Caki2 (cell line): ENCODE measurements at places on chromosomes 3 and 15.
A peak's percentile ranks its signal among the peaks of the same experiment; 100 is the strongest.

GRCh38 chr15:68642491-68642845, 63.7 kb downstream of the CORO2B start:
- no peak for DNase-seq

- DNase-seq, result no peak
Observed at GRCh38 chr15:36075333-36075732, 504.1 kb upstream of the CDIN1 start.

- DNase-seq, result no peak
Observed at GRCh38 chr3:58899953-58900298, 149.9 kb downstream of the CFAP20DC start.

DNA sequence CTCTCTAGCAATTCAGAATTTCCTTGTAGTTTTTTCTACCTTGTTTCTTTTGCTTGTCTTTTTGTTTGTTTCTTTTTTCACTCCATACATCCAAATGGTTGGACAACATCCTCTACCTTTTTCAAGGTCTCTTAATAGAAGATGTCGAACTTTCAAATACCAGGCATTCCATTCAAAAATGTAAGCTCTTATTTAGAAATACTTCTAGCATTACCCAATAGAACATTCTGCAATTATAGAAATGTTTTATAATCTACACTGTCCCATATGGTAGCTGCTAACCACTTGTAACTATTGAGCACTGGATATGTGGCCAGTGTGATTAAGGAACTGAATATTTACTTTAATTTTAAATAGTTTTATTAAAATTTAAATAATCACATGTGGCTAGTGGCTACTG, 196.2 kb upstream of the MRPL3 start:
- DNase-seq, result no peak

- DNase-seq, result no peak
Observed at GRCh38 chr3:7739754-7740153, 761.9 kb upstream of the LMCD1 start.

DNA sequence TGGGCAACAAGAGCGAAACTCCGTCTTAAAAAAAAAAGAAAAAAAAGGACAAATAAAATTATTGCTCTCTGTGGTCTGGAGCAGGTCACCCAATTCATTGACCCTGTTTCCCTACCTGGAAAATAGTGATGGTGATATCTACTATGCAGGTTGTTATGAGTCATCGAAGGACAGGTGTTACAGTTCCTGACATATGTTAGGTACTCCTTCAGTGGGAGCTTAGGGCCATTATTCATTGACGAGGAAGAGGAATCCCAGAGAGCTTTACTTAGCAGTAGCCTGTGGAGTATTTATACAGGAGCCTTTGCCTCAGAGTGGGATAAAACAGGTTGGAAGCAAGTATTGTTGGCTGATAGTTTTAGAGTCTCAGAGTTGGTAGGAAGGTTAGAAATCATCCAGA, 74.5 kb downstream of the SLC7A14 start:
- no peak for DNase-seq

DNA sequence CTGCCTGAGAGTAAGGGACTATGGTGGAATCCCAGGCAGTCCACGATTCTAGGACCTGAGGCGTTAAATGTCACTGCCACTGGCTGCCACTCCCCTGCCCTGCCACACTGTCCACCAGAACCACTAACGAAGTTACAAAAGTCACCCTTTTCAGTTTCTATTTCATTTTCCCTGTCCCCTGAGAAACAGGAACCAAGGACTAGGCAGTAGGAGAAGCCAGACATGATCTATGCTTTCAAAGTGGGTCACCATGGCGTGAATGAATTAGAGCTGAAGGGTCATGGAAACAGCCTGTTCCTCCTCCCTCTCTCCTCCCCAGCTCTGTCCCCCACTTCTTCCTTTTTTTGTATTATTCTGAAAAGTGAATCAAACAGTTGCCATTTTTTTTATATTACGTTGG, 9.1 kb upstream of the ADPRH start:
- no peak for DNase-seq

DNA sequence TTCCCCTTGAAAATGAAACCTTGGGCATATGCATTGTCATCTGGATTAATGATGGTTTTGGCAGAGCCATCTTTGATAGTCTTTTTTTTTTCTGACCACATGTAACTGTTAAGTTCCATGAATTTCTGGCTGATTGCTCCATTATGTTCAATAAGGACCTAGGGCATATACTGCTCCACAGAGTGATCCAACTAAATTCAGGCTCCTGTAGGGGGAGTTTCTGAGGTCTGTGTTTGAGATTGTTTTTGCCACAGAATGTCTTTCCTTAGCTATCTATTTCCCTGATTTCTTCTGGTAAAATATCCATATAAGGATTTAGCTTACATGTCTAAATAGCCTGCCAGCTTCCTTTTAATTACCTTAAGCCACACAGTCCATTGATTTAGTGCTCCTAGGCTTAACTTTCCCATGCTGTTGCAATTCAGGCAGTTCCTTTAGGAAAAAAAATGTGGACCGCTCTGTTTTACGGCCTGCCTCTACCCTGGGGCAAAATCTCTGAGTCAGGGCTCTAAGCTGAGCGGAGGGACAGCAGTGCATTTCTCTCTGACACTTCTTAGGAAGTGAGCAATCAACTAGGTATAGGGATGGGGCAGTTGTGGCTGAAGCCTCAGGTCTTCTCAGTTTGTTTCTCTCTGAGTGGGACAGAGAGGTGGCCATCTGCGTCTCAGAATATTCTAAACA, 796.2 kb downstream of the NR2F2 start:
- no peak for DNase-seq

DNA sequence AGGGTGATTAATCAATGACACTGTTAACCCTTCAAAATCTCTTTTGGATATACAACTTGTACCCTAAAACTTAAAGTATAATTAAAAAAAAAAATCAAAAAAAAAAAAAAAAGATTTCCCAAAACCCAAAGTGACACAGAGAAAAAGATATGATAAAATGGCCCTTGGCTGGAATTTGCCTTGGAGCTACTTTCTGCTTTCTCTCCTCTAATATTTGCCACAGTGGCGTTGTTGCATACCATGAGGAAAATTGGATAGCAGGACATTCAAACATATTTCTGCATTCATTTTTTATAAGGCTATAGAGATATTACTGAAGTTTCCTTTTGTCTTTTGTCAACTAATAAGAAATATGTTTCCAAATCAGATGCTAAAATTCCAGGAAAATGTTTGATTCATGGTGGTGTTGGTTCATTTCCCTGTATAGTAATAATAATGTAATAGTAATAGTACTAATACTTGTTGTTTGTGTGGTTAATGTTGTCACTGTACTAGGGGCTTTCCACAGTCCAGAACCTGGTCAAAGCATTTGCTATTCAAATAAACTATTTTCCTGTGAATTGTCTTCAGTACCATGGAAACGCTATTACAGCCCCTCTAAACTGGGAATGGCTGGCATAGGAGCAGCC, 441.3 kb upstream of the THBS1 start:
- DNase-seq, result no peak

GRCh38 chr3:152505926-152506325, 237.2 kb downstream of the MBNL1 start:
- no peak for DNase-seq

- no peak for DNase-seq
Observed at GRCh38 chr15:78788016-78788660, 23.1 kb downstream of the ADAMTS7 start.

DNA sequence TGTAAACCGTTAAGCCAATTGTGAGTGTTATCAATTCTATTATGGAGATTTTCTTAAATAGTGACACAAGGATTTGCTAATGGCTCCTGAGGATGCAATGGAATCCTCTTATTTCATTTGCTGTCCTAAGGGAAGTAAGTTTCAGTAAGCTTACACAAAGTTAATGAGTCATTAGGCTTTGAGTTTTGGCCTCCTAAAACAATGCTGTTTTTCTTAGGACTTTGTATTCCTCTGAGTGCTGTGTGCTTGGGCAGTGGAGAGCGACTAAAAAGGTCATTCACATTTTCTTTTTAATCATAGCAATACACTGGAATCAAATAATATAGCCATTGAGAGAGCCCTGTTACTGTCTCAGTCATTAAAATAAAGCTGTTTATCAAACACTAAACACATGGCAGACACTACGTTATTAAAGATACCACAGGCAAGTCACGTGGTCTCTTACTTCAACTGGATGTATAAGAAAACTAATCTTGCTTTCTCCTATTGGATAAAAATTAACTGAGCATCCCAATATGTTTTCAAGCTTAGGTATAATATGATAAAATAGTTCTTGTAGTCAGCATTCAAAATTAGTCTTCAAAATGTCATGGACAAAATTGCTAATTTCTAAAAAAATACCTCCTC, 290.8 kb downstream of the NLGN1 start:
- peak; percentile 46 for DNase-seq

DNA sequence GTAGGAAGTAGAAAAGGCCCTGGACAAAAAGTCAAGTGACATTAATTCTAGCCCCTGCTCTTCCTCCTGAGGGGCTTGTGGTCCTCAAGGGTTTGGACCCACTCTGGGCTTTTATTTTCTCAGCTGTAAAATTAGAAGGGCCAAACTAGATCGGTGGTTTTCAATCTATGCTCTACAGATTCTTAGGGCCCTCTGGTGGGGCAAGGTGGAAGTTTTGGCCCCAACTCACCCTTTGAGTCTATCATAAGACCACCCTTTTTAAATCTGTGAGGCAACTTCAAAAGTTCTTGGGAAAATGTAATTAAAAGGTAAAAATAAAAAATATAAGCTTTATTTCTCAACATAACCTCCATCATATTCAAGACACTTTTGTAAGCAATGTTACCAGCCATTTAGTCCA, 25.6 kb upstream of the CFAP161 start:
- DNase-seq, result no peak

DNA sequence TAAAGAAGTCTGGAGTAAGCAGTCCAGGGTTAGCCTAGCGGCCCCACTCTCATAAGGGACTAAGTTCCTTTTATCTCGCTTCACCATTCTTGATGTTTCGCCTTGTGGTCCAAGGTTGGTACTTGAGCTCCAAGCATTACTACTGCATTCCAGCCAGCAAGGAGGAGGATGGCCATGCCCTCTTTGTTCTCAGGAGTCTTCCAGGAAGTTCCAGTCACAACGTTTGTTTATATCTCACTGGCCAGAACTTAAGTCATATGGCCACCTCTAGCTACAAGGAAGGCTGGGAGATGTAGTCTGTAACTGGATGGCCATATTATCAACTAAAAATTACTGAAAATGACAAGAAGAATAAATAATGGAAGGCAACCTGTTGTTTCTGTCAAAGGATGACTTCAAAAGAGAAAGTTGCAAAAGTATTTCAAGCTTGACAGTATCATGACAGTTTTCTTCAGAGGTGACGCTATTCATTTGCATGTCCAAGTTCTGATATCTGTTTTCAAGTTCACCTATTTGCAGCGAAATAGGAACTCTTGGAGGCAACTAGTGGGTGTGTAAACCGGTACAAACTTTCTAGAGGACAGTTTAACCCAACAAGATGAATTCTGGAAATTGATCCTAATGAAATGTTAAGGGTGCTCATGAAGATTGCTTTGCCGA, 118.6 kb downstream of the PGPEP1L start:
- peak; percentile 75 for DNase-seq
